Stimulated activated CD4-positive, alpha-beta T cell treated with anti-CD3 and anti-CD28 coated beads, Interleukin-1b, Interleukin-23, amount 100 ng/mL, for 1 hour (primary cell): ENCODE measurements at places on chromosomes 4 and X.

DNA sequence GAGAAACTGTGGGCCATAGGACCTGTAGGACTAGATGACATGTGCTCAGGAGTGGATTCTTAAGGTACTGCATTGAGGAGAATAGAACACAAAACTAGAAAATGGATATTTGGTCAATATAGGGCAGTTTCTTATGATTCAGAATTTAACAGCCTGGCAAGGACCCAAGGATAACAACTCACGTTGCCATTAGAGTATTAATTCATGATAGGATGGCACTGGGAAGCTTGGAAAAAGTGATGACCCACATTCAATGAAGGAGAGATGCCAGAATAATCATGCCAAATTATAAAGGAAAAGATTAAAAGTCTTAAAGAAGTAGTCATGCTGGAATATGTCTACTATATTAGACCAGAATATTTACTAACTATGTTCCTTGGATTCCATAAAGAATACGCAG, 594.5 kb downstream of the ANKRD50 start:
- no peak for DNase-seq

DNA sequence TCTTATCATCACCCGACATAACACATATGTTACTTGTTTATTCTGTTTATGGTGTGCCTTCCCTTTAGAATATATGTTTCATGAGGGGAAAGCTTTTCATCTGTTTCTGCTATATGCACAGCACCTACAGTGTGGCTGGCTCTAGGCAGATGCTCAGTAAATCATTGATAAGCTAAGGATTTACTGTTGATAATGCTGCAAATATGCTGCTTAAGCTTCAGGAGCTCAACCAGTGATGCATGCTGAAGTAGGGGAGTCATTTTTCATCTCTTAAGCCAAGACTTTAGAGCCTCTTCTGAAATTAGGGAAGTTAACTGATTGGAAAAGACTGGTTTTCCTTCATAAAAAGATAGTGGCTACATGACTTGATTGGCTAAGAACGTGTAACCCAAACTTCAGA, 16.4 kb downstream of the FAT4 start:
- no peak for DNase-seq

- DNase-seq = no peak
Observed at GRCh38 chr4:100063355-100063754, 113.3 kb upstream of the H2AZ1 start.

DNA sequence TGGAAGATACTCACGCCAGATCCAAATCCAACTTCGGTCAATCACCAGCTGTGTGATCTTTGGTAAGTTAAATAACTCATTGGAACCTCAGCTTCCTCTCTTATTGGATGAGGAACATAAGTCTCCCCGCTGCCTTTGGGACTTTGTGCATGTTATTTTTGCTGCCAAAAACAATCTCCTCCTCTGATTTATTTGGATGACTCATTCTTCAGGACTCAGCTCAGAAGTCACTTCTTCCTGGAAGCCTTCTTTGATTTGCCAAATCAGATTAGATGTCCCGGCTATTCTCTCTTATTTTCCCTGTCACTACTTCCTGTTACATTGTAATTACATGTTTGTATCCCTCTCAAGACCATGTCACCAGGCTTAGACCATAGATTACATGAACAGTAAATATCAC, 138.0 kb upstream of the BOD1L1 start:
- DNase-seq = no peak

DNA sequence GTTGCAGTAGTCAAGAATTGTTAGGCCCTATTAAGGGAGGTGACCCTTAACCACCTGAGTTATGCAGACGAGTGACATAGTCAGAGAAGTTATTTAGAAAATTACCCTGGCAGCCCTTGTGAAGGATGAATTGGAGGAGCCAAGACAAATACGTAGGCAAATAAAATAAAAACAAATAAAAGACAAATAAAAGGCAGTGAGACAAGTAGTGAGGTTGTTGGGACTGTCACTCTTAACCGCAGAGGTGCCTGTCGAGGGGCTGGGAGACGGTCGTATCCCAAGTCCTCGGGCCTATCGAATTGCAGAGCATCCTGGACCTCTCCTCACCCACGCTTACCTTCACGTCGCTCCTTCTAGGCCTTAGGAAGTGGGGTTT, 58.0 kb upstream of the ZC4H2 start:
- no peak for DNase-seq

DNA sequence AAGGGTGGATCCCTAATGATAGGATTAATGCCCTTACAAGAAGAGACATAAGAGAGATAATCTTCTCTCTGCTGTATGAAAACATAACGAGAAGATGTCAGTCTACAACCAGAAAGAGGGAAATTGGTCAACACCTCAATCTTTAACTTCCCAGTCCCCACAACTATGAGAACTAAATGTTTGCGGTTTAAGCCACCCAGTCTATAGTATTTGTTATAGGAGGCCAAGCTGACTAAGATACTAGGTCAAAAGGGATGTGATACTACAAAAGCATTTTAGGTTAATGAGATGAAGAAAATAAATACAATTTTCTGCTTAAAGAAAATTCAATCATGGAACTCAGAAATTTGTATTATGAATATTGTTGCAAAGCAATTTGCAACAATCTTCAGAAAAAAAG, 55.4 kb upstream of the LHFPL1 start:
- no peak for DNase-seq

GRCh38 chr4:68985442-68985841, 33.8 kb upstream of the UGT2A3 start:
- no peak for DNase-seq

GRCh38 chrX:132568291-132568690, 79.5 kb upstream of the MBNL3 start:
- no peak for DNase-seq

- no peak for DNase-seq
Observed at GRCh38 chr4:187283201-187283955, 559.7 kb upstream of the FAT1 start.

DNA sequence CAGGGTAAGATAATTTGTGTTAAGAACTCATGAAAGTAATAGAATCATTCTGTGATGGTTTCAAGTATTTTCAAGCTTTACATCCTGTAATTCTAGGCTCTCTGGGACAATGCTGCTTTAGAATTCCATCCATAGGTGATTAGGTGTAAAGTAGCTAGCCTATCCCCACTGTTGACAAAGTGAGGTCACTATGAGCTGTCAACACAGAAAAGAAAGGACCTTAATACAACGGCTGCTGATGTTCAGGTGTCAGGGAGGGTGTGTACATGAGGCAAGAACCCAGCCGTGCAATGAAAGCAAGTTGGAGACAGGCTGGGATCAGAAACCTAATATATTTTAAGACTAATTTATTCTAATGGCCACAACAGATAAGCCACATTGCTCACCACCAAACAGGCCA, 36.8 kb upstream of the SH3RF1 start:
- no peak for DNase-seq

- no peak for DNase-seq
Observed at GRCh38 chr4:169420291-169420690, 149.5 kb upstream of the SH3RF1 start.

GRCh38 chrX:68822641-68823410, 6.0 kb upstream of the EFNB1 start:
- no peak for DNase-seq

DNA sequence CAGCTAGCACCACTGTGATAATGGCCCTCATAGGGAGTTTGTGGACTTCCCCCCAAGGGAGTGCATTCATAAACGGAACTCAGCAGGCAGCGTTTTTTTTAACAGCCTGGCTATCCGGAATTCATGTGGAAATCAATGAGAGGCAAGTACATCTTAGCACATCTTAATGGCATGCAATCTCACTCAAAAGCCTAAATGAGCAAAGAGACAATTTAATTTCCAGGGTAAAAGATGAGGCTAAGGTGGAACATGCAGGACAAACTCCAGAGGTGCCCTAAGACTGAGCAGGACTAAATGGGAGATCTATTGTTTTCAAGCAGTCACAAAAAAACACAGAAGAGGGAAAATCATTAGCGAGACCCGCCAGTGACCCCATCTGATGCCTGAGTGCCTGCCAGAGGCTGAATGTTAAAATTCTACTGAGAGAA, 243.5 kb upstream of the KCNIP4 start:
- DNase-seq = no peak

DNA sequence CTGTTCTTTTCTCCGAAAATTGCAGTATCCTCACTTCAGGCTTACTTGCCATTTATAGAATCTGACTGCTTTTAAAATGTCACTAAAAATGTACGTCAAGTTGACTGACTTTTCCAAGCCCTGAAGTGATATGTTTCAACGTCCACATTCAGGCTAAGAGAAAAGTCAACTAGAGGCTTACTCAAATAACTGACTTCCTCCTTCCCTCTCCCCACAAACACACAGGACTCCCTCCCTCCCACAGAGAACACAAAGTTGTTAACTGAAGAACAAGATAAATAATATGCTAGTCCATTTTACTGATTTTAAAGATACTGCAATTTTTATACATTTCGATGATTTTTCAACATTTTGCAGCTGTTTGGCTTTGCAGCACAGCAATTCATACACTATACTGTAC, 13.8 kb upstream of the CDKL2 start:
- no peak for DNase-seq

GRCh38 chr4:34845926-34846325, 1398.4 kb downstream of the ARAP2 start:
- DNase-seq = no peak

DNA sequence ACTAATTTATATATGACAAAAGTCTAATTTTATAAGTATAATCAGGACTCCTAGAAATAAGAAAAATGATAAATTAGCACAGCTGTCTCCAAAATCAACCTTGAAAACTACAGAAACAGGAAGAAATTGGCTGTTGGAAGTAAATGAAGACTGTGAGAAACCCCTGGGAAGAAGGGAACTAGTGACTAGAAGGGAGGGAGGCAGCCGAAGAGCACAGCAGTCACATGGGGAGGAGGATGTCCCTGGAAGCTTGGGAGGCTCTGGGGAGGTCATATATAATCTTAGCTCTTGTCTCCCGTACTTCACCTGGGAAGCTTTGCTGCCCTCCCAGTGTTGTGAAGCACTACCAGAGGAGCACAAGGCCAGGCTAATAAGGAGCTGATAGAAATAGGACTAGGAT, 8.9 kb upstream of the TMA16 start:
- DNase-seq = no peak

GRCh38 chr4:4501679-4502078, 40.2 kb downstream of the STX18 start:
- DNase-seq = no peak

DNA sequence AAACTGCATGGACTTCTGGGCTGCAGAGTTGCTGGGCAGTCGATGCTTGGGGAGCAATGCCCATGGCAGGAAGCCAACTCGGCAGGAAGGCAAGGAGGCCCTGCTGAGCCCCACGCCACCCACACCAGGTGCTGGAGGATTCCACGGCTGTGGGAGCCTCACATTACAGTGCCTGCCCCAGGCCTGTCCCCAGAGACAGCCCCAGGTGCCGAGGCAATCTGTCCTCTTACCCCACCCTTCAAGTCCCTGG, 53.9 kb downstream of the HMX1 start:
- DNase-seq = no peak

DNA sequence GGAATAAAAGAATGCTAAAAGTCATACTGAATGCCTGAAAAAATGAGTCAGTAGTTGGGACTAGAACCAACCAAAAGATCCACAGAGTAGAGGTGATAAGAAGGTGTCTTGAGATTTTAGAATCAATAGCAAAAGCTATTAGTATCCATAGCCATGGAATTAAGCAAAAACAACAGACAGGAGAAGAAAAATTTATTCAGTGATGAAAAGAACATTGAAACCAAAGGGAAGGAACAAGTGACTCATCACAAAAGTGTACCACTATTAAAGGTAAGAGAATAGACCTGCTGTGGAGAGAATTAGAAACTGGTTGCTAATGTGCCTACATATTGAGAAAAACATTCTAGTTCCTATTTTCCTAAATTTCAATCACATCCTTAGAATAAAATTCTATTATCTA, 182.0 kb upstream of the NEIL3 start:
- no peak for DNase-seq

DNA sequence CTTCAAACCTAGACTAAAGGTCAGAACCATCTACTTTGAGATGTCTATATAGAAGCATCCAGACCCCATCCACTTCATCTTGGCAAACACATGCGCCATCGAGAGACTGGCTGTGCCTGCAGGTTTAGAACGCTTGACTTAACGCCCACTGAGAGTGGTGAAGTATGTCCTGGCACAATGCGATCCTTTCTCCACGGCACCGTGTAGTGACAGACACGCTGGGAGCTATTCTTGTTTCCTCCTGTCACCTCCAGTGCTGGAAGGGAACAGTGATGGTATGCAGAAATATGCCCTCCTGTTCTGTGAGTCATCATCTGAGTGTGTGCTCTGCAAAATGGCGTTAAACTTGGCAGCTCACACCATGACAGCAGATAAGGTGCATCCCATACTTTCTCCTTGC, 330.2 kb downstream of the NLGN4X start:
- no peak for DNase-seq

- no peak for DNase-seq
Observed at GRCh38 chr4:7871356-7871755, 68.3 kb downstream of the AFAP1 start.

DNA sequence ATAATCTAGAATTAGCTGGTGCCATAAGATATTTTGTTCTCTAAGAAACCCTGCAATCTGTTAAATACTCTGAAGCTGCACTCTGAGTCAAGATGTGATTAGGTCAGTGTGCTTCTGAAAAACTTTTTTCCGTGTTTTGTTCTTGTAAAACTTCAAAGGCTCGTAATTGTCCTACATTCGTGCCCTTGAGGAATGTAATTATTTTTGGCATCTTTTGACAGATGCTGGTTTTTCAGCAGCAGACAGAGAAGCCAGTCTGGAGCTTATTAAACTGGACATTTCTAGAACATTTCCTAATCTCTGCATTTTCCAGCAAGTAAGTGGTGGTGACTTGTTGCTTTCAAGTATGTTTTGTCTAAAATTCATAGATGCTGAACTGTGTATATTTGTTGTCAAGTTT, 36.8 kb upstream of the TADA2B start:
- no peak for DNase-seq

- no peak for DNase-seq
Observed at GRCh38 chr4:4574792-4575191, 32.9 kb upstream of the STX18 start.

DNA sequence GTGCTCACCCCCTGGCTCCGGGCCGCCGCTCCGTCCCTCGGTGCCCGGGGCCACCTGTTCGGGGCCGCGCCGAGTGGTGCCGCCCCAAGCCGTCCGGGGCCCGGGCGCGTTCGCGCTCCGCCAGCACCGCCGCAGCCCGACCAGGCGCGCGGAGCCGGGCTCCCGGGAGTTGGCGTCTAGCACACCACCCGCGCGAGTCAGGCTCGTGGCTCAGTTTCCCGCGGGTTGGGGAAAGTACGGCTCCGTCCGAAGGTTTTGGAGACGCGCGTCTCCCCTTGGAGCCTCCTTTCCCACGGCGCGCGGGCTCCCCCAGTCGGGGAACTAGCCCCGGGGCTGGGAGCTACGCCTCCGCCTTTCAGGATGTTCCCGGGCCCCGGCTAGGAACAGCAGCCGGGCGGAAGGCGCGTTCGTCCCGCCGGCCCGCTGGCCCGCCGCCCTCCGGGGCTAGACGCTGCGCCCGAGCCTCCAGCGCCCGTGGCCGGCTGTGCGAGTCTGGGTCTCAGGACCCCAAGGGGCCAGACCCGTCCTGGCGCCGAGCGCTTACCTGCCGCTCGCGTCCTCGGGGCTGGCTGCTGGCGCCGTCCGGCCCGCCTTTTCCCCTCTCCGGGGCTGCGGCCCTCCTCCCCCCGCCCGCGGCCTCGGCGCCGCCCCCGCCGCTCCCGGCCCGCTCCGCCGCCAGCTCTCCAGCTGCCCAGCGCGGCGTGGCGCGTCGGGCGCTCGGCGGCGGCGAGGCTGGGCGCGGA, at the start of gene ADGRG2:
TSS of gene ADGRG2 (minus strand) at position 571 of the 743 bp plus-strand sequence. CDS start 53,634 bp downstream, outside the sequence.
- DNase-seq = no peak
